ENCODE measurements at places on chromosomes 2 and 18.

- no peak for DNase-seq
Observed at GRCh38 chr2:108591163-108591562, 56.9 kb downstream of the LIMS1 start.

DNA sequence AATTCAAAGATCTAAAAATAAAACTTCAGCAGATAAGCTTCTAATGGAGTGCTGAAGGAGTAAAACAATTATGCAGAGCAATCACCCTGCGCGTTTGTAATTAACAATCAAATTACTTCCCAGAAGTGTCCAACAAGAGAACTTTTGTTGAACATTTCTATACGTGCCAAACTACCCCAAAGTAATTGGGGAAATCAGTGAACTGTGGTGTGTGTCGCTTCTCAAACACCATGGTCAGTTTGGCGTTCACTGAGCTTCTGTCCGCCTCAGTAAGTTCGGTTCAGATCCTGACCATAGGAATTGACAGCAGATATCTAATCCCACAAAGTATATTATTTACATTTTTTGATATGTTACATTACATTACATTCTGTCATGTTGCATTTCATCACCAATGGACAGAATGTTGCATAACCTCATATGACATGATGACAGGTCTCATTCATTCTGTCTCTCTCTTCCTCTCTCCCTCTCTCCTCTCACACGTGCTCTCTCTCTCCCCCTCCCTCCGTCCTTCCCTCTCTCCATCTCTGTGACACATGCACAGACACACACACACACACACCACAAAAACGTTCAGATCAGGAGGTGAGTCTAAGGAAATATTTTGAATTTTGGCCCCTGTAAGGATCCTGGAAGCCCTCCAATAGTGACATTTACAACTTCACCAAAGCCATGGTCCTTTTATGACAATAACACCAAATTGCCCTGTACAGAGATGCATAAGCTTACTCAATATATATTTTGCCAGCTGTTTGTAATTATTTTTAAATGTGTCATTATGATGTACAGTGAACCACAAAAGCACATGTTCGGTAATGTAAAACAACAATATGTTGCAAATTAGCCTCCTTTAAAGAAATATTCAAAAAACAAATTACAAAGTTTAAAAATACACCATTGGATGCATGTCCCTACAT is 269.2 kb downstream of the FIGN start:
- DNase-seq, result no peak

GRCh38 chr18:48455555-48456478 is 46.6 kb upstream of the ZBTB7C start:
- peak; percentile 40 for DNase-seq

DNA sequence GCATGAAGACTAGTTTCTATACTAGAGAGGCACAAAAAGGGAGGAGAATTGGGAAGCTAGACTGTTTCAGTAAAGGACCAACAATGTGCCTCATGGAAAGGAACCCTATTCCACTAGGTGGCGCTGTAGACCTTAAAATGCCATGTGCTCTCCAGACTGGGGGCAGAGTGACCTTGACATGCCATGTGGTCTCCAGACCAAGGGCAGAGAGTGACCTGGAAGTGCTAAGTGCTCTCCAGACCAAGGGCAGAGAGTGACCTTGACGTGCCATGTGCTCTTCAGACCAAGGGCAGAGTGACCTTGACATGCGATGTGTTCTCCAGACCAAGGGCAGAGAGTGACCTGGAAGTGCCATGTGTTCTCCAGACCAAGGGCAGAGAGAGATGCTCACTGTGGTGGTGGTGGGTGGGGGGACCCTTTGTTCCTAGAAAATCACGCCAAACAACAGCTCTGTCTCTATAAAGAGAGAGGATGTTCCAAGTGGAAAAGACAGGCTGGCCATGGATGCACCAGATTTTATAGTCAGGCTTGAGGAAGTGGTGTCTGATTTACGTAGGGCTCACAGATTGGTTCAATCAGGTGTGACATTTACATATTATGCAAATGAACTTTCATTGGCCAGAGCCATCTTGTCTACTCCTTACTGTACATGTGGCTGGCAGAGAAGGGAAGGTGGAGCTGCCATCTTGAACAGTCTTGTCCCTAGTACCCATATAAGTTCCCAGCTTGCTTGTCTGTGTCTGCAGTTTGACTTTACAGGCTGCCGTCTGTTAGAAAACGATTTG is 344.0 kb upstream of the DDX18 start:
- no peak for DNase-seq

DNA sequence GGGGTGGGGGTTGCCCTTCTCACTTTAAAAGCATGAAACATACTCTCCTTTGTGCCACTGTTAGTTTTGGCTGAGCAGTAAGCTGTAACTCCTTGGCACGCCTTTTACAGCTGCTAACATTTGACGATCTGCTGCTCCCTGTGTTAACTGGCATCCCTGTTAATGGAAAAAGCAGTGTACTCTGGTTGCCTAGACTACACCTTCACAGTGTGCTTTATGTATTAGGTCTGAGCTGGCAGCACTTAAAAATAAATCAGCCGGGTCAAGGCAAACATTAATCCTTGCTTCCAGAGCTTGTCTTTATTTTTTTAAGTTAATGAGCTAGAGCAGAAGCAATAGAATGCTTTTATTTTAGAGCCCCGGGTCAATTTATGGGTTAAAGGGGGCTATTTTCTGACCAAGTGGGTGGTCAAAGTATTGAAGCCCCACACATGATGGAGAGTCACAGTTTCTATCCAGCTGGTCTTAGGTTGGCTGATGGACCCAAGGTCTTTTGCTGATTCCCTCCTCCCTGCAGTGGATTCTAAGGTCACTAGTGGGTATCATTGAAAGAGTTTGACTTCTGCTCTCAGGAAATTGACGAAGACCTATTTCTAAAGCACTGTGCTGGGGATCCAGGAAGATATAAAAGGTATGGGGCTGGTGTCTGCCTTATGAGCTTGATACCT is 54.5 kb downstream of the CFAP221 start:
- DNase-seq, result no peak

GRCh38 chr2:216838151-216838550 is 21.7 kb downstream of the TNP1 start:
- DNase-seq, result no peak

- no peak for DNase-seq
Observed at GRCh38 chr2:31319406-31320175, 85.6 kb downstream of the EHD3 start.
